T-cell (primary cell): ENCODE measurements at places on chromosomes 6 and 20. TPM values are rescaled to one million over a fixed set of nuclear protein-coding genes. Genes with fewer than 3 reads are reported as not detected.
A peak's percentile ranks its signal among the peaks of the same experiment; 100 is the strongest.

- no peaks in the 10 kb centered on the region for H3K4me1 ChIP-seq
- no peak overlapping the region for H3K27ac ChIP-seq
- no peak for DNase-seq
- peaks cover 5% of the 10 kb centered on the region for H3K27me3 ChIP-seq
- no peak overlapping the region for H3K4me3 ChIP-seq
Observed at GRCh38 chr6:113821445-113821844, 35.7 kb upstream of the MARCKS start.

DNA sequence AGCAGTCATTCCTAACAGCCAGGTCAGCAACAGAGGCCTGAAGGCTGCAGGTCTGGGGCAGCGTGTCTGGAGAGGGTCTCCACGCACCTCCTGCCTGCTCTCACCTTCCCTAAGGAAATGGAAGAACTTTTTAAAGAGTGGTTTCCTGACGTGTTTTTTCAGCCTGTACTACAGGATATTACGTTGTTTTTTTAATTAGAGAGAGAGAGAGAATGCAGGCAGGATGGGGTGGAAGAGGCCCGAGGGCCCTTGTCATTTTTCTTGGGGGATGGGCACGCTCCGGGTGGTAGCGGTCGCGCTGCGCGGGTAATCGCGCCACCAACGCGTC lies 2.1 kb downstream of the DLL1 start:
- peaks cover 30% of the 10 kb centered on the region for H3K4me1 ChIP-seq
- H3K4me3 ChIP-seq: peak overlapping the region; percentile 52
- H3K36me3 ChIP-seq: no peaks in the 10 kb centered on the region

DNA sequence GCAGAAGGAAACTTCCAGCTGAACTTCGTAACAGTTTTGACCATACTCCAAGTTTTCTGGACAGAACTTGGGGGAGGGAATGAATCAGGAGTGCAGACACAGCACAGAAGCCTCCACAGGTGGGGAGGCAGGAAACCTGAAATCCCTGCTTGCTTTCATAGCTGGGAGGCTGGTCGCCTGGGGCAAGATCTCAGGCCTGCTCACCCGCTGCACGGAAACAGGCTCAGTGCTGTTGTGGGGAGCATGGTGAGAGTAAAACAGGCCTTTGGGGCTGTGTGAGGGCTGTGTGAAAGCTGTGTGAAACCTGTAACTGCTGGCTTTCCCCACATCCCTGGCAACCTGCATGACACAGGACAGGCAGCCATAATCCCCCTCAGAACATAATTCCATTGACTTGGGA lies 85.2 kb upstream of the UFL1 start:
- H3K27me3 ChIP-seq: no peaks in the 10 kb centered on the region
- no peak overlapping the region for H3K27ac ChIP-seq
- DNase-seq: no peak

HRH3 gene
- total RNA-seq: not detected

GABRR2 gene
- 0.67 TPM for total RNA-seq
